ENCODE measurements at places on chromosomes 2 and 18. TPM values are rescaled to one million over a fixed set of nuclear protein-coding genes. Genes with fewer than 3 reads are reported as not detected.

- no peaks in the 10 kb centered on the region for H3K27me3 ChIP-seq
- H3K36me3 ChIP-seq, result peaks cover 7% of the 10 kb centered on the region
- no peak overlapping the region for H3K4me3 ChIP-seq
- H3K27ac ChIP-seq, result no peak overlapping the region
These were observed 48.3 kb downstream of the WDFY1 start for GRCh38 chr2:223896833-223897311.

DNA sequence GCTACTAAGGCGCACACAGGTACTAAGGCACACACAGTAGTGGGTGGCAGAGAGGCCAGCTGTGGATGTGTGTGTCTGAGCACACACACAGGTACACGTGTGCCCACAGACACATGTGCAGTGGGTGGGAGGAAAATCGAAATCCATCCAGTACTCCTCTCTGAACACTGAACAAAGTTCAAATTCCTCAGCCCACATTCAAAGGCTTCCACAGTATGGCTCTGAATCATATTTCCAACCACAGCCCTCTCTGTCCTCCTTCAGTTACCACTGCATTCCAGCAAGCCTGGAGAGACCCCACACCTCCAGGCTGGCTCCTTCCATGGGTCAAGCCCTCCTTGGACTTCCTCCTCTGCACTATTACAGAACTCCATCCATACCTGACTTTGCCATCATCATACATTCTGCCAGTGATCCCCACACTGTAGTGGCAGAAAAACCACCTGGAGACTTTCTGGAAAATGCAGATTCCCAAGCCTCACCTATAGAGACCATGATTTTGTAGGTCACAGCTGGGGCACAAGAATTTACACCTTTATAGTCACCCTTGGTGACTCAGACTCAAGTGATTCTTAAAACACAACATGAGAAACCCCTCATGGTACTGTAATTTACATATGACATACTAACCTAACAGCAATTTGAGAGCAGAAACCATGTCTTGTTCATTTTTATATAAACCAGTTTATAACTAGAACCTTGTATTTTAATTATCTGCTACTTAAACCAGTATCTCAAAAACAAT is 31.4 kb downstream of the EPG5 start:
- H3K4me1 ChIP-seq, result no peaks in the 10 kb centered on the region
- no peak overlapping the region for H3K27ac ChIP-seq
- no peaks in the 10 kb centered on the region for H3K27me3 ChIP-seq
- no peak for DNase-seq

DNA sequence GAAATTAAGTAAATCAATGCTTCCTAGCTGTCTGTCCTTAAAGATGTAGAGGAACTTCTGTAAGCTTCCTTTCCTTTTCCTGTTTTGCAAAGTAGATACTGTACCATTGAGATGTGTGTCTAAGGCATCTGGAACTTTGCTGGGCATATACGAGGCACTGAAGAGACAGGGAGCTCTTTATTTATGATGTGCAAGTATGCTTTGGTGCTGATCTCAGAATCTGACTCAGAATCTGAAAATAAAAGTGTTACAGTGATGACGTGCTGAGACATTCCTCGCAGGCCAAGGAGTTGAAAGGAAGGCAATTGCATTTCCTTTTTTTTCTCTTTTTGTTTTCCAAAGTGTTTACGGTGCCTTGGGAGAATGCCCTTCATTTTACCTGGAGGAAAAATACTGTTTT is 230.9 kb upstream of the RGPD4 start:
- no peaks in the 10 kb centered on the region for H3K36me3 ChIP-seq
- no peak overlapping the region for H3K4me3 ChIP-seq
- DNase-seq, result no peak
- H3K27ac ChIP-seq, result no peak overlapping the region
- no peaks in the 10 kb centered on the region for H3K27me3 ChIP-seq
- no peaks in the 10 kb centered on the region for H3K4me1 ChIP-seq

Gene BBS5
- 9.3 TPM for total RNA-seq

All from psoas muscle (tissue), 8 donors.